ENCODE measurements at places on chromosomes 7 and 10. TPM values are rescaled to one million over a fixed set of nuclear protein-coding genes. Genes with fewer than 3 reads are reported as not detected.

DNA sequence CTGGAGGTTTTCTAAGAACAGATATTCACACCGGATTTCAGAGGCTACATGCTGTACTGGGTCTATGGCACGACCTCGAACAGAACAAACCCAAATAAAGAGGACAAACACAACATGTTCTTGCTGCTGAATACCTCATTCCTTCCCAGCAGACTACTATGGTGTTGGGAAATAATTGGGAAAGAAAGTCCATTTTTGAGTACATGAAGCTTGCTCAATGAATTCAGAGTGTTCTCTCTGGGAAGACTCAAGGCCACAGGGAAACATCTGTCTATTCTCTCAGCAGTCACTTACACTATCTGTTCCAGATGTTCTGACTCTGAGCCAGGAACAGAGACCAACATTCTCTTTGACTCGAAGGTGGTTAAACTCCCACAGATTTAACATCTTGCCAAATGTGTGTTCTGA is 30.9 kb downstream of the LAMB1 start:
- peak overlapping the region; percentile 78 for H3K27ac ChIP-seq
- DNase-seq = peak; percentile 74

- no peaks in the 10 kb centered on the region for H3K27me3 ChIP-seq
- no peak for DNase-seq
- H3K4me1 ChIP-seq = peaks cover 16% of the 10 kb centered on the region
These were observed 63.4 kb downstream of the SGMS1 start for GRCh38 chr10:50560370-50560769.

DNA sequence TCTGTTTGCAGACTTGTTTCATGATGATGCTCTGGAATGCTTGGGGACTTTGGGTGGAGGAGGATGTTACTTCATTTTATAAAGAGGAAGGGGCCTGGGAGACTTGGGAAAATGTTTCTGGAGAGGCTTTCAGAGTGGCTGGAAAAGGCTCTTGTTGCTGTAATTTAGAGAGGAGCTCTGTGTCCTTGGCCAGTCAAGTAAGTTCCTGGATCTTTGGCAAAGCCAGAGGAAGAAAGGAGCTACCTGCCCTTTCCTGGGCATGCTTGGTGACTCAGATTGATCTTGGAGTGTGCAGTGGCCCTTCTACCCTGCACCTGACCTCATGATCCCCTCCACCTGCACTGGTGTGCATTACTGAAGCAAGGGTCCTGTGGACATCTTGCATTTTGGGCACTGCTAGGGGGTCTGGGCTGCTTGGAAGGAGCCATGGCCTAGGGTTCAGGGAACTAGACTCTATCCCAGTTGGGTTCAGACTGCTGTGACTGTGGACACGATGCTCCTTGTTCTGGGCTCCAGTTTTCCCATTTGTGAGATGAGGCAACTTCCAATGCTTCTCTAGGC is 56.1 kb downstream of the ADCYAP1R1 start:
- H3K4me3 ChIP-seq = no peak overlapping the region
- no peaks in the 10 kb centered on the region for H3K27me3 ChIP-seq
- no peaks in the 10 kb centered on the region for H3K4me1 ChIP-seq
- H3K27ac ChIP-seq = no peak overlapping the region
- H3K36me3 ChIP-seq = no peaks in the 10 kb centered on the region

DNA sequence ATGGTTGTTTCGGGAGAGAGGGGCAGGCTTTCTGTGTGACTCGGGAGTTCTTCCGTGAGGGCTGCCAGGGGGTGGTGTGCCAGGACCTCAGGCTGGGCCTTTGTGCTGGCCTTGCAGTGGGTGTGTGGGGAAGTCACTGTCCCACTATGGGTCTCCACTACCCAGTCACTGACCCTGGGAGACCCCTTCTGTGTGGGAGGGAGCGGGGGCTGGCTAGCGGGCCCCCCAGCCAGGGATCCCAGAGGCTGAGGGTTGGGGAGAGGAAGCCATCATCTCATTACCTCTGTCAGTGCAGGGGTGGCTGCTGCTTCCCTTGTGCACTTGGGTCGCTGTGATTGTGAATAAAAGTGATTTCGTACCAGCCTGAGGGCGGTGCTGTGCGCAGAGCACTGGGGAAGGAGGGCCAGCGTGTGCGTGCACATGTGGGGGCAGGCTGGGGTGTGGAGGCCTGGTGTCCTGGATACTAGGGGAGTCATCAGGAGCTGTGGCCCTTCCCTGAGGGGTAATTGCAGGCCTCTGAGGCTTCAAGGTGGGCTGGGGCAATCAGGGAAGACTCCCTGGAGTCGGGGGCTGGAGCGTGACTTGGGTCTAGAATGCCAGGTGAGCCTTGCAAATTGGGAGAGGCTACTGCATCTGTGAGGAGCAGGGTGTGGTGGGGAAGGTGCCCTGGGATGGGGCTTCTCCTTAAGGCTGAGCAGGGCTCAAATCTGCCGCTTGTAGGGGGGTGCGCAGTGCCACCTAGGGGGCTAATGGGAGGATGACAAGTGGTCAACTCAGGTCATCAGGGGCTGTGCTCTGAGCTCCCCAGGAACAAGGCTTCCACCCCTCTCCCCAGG is 98.9 kb downstream of the NEURL1 start:
- H3K27ac ChIP-seq = no peak overlapping the region
- no peaks in the 10 kb centered on the region for H3K27me3 ChIP-seq
- H3K4me3 ChIP-seq = no peak overlapping the region
- no peaks in the 10 kb centered on the region for H3K4me1 ChIP-seq
- DNase-seq = peak; percentile 51

- no peak overlapping the region for H3K27ac ChIP-seq
- H3K27me3 ChIP-seq = no peaks in the 10 kb centered on the region
These were observed 37.1 kb downstream of the FBXL13 start for GRCh38 chr7:103037476-103037822.

DNA sequence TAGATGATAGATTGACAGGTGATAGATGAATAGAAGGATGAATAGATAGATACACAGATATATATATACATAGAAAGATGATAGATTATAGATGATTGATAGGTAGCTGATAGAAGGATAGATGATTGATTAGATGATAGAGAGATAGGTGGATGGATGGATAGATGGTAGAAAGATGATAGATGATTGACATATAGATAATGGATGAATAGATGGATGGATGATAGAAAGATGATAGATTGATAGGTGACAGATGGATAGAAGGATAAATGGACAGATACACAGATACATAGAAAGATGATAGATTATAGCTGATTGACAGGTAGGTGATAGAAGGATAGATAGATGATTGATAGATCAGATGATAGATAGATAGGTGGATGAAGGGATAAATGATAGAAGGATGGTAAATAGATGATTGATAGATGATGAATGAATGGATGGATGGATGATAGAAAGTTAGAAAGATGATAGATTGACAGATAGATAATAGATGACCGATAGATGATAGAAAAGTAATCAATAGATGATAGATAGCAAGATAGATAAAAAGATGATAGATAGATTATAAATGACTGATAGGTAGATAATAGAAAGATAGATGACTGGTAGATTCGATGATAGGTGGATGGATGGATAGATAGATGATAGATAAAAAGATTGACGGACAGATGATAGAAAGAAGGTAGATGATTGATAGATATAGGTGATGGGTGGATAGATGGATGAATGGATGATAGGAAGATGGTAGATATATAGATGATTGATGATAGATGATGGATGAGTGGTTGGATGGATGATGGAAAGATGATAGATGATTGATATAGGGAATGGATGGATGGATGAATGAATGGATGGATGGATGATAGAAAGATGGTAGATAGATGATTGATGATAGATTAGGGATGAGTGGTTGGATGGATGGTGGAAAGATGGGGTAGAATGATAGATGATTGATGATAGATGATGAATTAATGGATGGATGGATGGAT is 80.4 kb downstream of the MICALL2 start:
- peaks cover 9% of the 10 kb centered on the region for H3K27me3 ChIP-seq
- no peaks in the 10 kb centered on the region for H3K36me3 ChIP-seq
- no peak overlapping the region for H3K27ac ChIP-seq
- no peak for DNase-seq
- H3K4me3 ChIP-seq = no peak overlapping the region

The ADGRA1 gene
- total RNA-seq = 0.87 TPM

The ACHE gene
- 0.87 TPM for total RNA-seq

The IGFBP1 gene
- not detected for total RNA-seq

Data from A673 (cell line).